ENCODE measurements at places on chromosomes 12 and 14.

DNA sequence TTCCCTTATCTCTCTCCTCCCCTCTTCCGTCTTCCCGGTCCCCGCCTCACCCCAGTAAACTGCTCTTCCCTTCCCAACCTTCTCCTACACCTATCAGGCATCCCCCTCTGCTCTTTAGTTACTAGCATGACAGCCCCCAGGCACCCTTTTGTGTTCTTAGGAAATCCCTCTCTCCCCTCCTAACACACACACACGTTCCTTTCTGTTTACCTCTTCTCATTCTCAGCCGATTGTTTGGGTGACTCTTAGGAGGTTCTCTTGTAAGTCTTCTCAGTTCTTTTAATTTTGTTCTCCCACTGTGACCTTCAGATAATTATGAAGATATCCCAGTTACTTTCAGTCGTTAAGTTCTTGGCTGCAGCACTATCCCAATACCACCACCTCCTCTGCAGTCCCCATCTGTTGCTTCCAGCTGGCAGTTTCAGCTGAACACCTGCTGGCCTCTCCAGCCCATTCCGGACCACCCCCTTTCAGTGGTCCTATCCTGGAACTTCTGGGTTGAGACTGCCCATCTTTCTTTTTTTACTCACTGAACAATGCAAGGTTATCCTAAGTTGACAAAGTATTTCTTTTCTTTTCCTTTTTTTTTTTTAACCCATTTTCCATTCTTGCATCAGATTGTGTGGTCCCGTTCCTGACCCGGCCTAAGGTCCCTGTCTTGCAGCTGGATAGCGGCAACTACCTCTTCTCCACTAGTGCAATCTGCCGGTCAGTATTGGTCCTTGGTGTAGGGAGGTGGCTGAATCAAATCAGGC, 711 bp downstream of the MARS1 start:
- no peak for DNase-seq

DNA sequence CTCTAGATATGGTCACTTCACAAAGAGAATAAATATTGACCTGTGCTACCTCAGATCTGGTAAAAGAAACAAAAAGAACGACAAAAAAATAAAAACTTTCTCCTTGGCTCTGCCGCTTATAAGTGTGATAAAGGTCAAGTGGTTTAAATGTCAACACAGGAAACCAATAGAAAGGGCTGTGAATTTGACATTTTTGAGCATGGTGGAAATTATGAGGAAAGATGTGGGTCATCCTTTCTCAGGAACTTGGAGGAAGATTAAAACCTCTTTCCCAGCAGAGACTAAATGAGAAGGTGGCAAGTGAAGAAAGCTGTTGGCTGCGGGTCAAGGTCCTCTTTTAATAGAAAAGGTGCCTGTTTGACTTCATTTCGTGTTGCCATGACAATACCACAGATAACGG, 28.2 kb downstream of the TESPA1 start:
- no peak for DNase-seq

- no peak for DNase-seq
Measured at GRCh38 chr14:88829685-88830302, 5.3 kb downstream of the TTC8 start.

DNA sequence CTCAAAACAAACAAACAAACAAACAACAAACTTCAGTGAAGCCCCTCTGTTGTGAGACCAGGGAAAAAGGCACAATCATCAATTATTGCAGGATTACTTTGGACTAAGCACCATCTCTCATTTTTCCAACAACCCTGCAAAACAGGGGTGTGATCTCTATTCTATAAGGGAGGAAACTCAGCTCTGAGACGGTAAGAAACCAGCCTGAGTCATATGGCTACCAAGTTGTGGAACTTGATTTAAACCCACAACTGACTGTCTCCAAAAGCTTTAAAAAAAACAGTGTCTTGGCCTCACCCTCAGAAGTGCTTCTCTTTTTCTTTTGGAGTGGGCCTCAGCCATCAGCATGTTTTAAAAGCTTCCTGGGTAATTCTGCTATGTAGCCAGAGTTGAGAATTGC, 49.8 kb downstream of the RIN3 start:
- no peak for DNase-seq

DNA sequence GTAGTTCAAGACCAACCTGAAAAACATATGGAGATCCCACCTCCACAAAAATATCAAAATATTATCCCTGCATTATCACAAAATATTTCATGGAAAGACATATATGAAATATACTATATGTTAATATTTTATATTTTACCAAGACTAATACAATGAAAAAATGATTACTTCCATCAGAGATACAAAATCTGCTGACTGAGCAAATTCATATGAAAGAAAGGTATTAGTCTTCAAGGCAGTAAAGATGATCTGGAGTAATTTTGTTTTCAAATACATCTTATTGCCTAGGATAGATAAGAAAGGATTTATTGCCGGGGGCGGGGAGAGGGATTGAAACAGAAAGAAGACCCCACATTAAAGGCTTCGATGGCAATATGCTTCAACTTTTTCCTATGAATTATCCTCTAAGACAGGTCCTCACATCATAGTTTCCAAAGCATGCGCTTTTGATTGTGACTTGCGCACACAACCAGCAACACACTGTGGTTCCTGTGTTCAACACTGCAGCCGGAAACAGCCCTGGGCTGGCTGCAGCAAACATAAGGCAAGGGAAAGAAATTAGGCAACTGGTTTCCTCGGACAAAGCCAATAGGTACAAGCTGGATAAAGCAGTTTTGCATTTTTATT, 83.2 kb downstream of the SPPL3 start:
- peak; percentile 66 for DNase-seq

- DNase-seq: no peak
Measured at GRCh38 chr12:11758087-11758486, 108.6 kb downstream of the ETV6 start.

DNA sequence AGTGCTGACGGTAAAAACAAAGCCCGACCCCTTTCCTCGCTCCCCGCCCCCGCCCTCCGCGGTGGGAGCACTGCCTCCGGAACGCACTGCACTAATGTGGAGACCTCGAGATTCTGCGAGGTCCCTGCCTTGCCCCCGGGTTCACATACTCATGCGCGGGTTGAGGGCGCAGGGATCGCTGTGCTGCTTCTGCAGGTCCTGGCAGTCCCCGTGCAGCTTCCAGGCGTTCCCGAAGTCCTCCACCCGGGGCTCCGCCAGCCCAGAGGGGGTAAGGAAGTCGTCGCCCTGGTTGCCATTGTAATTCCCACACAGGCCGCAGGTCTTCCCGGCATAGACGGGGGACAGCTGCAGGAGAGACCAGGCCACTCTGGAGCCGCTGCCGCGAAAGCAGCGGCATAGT, 66.8 kb downstream of the VWF start:
- no peak for DNase-seq

DNA sequence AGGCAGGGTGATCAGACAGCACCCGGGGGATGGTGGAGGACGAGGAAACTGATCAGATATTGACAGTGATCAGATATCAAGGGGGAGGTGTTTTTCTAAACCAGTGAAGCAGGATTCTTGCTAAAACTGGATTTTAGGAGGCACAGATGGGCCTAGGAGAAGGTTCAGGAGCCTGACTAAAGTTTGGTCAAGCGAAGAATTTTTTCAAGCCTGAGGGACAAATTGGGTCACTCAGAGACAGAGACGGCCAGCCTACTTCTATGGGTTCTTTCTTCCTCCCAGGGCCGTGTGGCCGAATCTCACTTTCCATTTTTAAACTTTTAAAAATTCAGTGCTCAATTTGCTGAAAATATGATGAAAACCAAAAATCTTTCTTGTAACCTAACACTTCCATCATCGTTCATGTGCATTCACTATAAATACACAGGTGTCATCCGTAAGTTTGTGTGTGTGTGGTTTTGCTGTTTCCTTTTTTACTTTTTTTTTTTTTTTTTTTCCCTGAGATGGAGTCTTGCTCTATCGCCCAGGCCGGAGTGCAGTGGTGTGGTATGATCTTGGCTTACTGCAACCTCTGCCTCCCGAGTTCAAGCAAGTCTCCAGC, 68.5 kb downstream of the RIN3 start:
- DNase-seq: no peak

DNA sequence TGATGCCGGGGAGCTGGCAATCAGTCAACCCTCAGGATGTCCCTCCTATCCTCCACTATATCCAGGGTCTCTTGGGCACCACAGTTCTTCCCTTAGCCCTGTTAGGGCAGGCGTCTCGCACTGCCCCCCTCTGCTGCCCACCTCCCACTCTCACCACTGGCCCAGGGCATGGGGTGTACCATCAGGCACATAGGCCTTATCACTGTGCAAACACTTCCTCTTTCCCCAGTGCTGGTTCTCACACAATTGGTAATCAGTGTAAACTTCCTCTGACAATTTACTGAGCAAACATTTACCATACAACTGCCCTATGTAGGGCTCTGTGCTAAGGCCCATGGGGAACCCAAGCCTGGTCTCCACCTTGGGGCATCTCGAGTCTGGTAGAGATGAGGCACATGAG, 20.1 kb upstream of the TMED10 start:
- no peak for DNase-seq

GRCh38 chr14:89681086-89682018, 264.3 kb upstream of the FOXN3 start:
- DNase-seq: peak; percentile 71

- no peak for DNase-seq
Measured at GRCh38 chr12:53218551-53219291, 11.7 kb upstream of the ITGB7 start.

DNA sequence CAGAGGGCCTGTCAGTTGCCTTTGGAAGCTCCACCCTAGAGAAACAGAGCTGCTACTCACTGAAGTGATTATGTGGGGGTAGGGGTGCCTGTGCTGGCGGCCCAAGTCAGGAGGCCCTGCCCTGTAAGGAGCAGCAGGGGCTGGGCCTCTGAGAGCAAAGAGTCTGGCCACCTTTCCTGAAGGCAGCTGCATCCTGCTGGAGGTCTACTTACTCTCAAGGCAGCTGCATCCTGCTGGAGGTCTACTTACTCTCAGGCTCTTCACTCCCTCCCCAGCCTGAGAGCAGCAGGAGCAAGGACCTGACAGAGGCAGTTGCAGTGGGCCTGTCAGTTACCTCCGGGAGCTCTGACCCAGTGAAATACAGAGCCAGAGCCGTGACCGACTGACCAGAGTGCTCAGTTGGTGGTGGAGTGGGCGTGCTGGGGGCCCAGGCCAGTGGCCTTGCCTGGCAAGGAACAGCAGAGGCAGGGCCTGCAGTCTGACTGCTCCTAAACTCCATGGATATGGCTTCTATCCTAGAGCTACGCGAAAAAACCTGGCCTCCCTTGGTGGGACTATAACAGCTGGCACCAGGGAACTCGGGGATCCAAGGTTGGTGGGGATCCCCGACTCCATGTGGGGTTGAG, 32.3 kb downstream of the RAD51B start:
- no peak for DNase-seq

- DNase-seq: peak; percentile 39
Measured at GRCh38 chr14:59632381-59632780, 55.8 kb upstream of the CCDC175 start.

DNA sequence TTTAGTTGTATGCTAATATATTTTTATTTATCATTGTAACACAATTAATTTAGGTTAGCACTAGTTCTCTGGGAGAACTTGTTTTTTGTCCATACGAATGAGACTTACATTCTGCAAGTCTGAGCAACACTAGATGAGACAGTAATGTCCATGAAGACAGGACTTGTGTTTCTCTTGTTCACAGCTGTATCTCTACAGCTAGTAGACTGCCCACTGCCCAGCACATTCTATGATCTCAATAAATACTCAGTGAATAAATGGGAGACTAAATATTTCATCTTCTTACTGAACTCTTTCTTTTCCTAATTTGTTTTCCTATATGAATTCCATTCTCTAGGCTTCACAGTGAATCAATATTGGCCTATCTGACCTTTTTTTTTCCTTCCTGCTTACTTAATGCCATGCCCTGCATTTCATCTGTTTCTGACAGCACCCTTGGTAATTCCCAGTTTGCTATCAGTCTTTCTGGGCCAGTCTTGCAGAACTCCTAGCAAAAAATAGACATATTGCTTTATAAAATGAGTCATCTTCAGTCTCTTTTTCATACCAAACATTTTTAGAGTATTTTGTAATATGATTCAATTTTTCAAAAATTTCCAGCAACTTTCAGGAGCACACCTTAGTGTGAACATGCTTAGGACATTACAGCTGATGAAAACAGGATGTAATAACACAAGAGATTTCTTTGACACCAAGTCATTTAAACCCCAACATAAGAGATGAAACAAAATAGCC, 185.5 kb upstream of the ATP2B1 start:
- DNase-seq: no peak

DNA sequence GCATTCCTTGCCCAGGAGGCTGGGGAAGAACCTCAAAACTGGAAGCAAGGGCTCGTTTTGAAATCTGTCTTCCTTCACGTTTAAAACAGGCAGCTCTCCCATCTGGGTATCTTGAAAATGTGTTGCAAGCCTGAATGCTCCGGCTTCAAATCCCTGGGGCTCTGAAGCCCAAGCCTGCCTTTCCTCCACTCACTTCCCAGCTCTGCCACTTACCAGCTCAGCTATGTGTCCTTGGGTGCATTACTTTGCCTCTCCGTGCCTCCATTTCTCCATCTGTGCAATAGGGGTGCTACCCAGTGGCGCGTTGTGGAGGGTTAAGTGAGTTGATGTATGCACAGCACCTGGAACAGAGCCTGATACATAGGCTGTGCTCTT, 97.6 kb downstream of the GCH1 start:
- DNase-seq: no peak

- DNase-seq: no peak
Measured at GRCh38 chr12:132566516-132567131, 43.8 kb downstream of the LRCOL1 start.

DNA sequence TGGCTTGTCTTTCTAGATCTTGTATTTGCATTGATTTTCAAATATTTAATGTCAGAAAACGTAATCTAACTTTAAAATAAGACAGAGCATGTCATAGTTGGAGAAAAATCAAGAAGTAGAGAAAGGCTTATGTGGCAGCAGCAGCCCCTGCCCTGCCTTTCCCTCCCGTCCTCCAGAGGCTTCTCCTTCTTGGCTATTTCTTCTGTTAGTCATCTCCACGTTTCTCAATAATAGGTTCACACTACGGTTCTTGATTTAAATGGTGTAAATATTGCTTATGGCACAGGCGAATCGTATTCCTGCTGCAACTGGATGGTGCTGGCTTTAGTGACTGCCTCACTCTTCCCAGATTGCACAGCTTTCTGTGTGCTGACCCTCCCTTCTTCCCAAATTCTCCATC, 42.8 kb downstream of the SLC8B1 start:
- DNase-seq: no peak

DNA sequence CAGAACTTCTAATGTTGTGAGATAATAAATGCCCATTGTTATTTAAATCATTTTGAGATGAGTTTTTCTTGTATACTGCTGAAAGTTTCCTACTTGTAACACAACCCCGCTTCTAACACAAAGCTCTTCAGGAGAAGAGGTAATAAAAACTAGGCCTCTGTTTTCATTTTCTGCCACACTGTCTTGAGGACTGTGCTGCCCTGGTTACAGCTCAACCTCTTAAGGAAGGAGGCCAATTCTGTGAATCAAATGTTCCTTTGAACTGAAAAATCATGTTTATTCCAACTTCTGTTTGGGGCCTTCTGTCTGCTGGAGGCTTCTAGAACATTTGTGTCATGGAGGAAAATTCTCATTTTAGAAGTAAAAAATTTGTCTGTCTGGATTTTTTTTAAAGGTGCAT, 100.3 kb downstream of the LRIG3 start:
- no peak for DNase-seq

GRCh38 chr12:71183846-71184245, 26.0 kb upstream of the TSPAN8 start:
- DNase-seq: no peak

GRCh38 chr12:78726854-78727253, 137.7 kb upstream of the SYT1 start:
- no peak for DNase-seq

Measured in activated T-cell treated with anti-CD3 and anti-CD28 coated beads, Interleukin-2, amount 50 U/mL, for 48 hours (primary cell).